ENCODE measurements at places on chromosomes 1 and 21. TPM values are rescaled to one million over a fixed set of nuclear protein-coding genes. Genes with fewer than 3 reads are reported as not detected.

Gene ERVH48-1
- total RNA-seq, result not detected

Gene TMEM200B
- total RNA-seq, result 9.3 TPM

Gene YBEY
- 38.2 TPM for total RNA-seq

Gene TSPEAR
- 3.2 TPM for total RNA-seq

Gene HPCA
- not detected for total RNA-seq

Gene RHBDL2
- total RNA-seq, result 10.0 TPM

Gene RAD54L
- 26.0 TPM for total RNA-seq
